Sigmoid colon (tissue), 7 donors: ENCODE measurements at places on chromosomes 4 and X. TPM values are rescaled to one million over a fixed set of nuclear protein-coding genes. Genes with fewer than 3 reads are reported as not detected.
A peak's percentile ranks its signal among the peaks of the same experiment; 100 is the strongest.

The TENM3 gene
- 69.6 TPM for total RNA-seq

The BBS12 gene
- 5.1 TPM for total RNA-seq

The APELA gene
- not detected for total RNA-seq

The SNX25 gene
- total RNA-seq = 22.7 TPM

The UGT2B11 gene
- total RNA-seq = not detected

DNA sequence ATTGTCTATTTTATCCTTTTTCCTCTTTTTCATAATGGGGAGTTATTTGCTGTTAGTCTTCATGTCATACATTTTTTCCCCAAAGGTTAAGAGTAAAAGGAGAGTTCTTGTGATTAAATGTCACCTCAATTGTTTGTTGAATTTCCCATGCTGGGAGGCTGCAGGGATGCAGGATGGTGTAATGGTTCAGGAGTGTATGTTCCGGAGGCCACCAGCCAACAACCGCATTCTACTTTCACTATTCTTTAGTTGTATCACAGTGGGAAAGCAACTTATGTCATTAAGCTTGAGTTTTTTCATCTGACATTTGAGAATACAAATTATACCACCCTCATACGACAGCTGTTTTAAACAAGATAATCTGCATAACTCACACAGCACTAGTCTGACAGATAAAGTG lies 15.4 kb downstream of the AFP start:
- H3K36me3 ChIP-seq = no peaks in the 10 kb centered on the region
- H3K27me3 ChIP-seq = no peaks in the 10 kb centered on the region
- H3K4me1 ChIP-seq = no peaks in the 10 kb centered on the region
- H3K4me3 ChIP-seq = no peak overlapping the region
- no peak overlapping the region for H3K27ac ChIP-seq

GRCh38 chr4:8539661-8540060 lies 40.5 kb upstream of the GPR78 start:
- peak; percentile 45 for DNase-seq
- no peaks in the 10 kb centered on the region for H3K27me3 ChIP-seq
- no peak overlapping the region for H3K4me3 ChIP-seq
- no peaks in the 10 kb centered on the region for H3K36me3 ChIP-seq

DNA sequence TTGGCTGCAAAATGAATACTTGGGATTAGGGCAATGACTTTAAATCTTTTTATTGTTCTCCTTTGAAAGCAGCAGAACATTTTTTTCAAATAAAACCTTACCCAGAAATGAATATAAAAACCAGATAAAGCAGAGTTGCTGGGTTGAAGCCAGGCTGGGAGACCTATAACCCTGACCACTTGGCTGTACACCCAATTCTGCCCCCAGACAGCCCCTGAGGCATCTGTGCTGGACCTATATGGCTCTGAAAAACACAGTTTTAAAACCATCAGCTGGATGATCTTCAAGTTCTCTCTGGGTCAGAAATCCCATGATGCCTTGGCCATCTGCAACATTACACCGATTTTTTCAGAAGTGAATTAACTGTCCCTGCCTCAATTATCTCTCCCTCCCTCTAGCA lies 23.7 kb upstream of the GLRA2 start:
- no peak for DNase-seq
- peak overlapping the region; percentile 31 for H3K27ac ChIP-seq
- no peaks in the 10 kb centered on the region for H3K36me3 ChIP-seq
- H3K27me3 ChIP-seq = no peaks in the 10 kb centered on the region
- H3K4me3 ChIP-seq = no peak overlapping the region

DNA sequence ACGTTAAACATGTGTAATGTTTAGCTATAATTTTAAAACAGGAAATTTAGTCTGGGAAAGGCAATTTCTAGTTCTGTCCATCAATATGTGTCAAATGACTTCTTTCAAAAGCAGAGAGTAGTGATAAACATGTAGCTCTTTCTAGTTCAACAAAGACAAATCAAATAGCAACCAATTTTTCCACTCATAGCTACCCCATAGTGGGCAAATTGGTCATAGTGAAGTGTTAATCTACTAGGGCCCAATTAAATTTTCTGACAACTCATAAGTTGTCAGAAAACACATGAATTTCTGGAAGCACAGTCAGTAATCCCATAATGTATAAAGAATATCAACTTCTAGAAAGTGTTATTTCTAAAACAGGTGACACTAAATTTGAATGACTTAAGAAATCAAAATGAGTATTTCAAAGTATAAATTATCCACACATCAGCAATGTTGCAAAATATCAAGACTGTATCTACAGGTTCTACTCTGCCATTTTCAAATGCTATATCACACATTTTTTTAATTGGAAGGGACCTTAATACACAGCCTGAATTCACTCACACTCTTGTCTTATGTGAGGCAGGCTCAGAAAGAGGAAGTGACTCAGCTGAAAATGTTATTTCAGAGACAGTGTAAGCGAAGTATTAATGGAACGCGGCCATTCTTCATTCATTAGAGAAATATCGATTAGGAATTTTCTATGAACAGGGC lies 7.7 kb downstream of the OCIAD2 start:
- H3K36me3 ChIP-seq = peaks cover 7% of the 10 kb centered on the region
- H3K4me1 ChIP-seq = no peaks in the 10 kb centered on the region
- DNase-seq = no peak

DNA sequence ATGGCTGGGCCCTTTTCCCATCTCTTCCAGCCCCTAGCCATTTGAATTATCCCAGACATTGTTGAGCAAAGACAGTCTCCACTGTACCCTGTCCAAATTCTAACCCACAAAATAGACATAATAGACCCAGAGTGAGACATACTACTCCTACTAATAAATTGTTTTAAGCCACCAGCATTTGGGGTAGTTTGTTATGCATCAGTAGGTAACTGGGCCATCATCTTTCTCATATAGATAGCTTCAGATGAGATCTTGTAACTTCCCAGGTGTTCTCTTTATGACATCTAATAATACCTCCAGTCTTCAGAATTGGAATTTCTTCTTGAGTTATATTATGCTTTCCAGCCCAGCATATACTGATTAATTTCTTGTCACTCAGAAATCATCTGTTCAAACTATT lies 117.2 kb upstream of the OTUD4 start:
- no peak overlapping the region for H3K4me3 ChIP-seq
- no peak for DNase-seq
- no peaks in the 10 kb centered on the region for H3K4me1 ChIP-seq
- H3K27me3 ChIP-seq = no peaks in the 10 kb centered on the region
- H3K36me3 ChIP-seq = no peaks in the 10 kb centered on the region

DNA sequence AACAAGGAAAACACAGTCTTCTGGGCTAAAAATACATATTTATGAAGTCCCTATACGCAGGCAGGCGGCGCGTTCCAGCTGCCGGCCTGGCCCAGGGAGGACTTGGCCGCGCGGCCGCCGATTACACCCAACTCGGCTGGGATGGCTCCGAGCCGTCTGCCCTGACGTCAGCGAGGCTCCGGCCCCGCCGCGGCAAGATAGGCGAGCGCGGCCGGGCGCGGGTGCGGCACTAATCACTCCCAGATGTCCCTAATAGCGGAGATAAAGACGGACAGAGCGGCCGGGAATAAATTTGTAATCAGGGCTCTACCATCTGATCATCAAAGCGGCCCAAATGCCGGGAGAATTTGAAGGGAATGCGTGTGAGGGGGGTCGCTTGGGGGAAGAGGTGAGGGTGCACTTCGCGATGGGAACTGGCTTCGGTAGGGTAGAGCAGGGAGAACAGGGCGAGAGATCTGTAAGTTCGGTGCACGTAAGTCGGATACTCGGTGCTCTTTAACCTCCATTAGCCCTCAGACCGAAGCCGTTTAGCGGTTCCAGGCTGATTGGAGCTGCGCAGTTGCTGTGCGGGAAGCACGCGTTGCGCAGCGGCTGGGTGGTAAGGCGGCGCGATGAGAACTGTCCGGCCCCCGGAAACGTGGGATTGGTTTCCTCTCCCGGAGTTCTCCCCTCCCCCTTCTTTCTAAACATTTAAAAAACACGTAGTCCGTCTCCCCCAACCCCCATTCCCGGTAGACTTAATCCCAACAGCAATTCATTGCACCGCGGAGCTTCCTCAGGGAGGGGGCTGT lies 7.7 kb downstream of the HAND2 start:
- H3K4me3 ChIP-seq = peak overlapping the region; percentile 90
- H3K36me3 ChIP-seq = peaks cover 10% of the 10 kb centered on the region
- H3K4me1 ChIP-seq = no peaks in the 10 kb centered on the region
- H3K27me3 ChIP-seq = no peaks in the 10 kb centered on the region

DNA sequence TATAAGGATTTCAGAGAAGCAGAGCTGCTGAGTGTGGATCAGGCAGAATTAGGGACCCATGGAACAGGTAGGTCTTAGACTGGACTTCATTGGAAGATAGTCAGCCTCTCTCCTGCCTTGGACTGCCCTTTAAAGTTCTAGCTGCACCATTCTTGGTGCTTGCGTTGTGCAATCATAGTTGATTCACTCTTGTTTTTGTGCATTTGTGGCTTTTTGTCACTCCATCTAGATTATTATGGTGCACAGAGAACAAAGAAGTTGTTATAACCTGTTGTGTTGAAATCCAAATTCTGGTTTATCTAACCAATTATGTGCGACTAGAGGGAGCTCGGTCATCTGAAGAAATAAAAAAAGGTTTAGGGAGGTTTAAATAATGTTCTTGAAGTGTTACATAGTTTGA lies 59.3 kb downstream of the JADE1 start:
- H3K27me3 ChIP-seq = no peaks in the 10 kb centered on the region
- H3K4me3 ChIP-seq = no peak overlapping the region
- no peaks in the 10 kb centered on the region for H3K4me1 ChIP-seq

- no peak for DNase-seq
- no peaks in the 10 kb centered on the region for H3K36me3 ChIP-seq
- no peak overlapping the region for H3K27ac ChIP-seq
Observed at GRCh38 chr4:33369446-33369845, 2649.3 kb downstream of the PCDH7 start.

- H3K27me3 ChIP-seq = no peaks in the 10 kb centered on the region
- H3K36me3 ChIP-seq = no peaks in the 10 kb centered on the region
- H3K4me1 ChIP-seq = no peaks in the 10 kb centered on the region
Observed at GRCh38 chr4:153034681-153035080, 98.6 kb downstream of the FHDC1 start.

GRCh38 chr4:57078685-57079521 lies 31.3 kb downstream of the IGFBP7 start:
- peak overlapping the region; percentile 74 for H3K27ac ChIP-seq
- DNase-seq = no peak
- H3K4me1 ChIP-seq = no peaks in the 10 kb centered on the region
- H3K36me3 ChIP-seq = no peaks in the 10 kb centered on the region
- H3K27me3 ChIP-seq = no peaks in the 10 kb centered on the region

GRCh38 chr4:41573502-41574001 lies 35.6 kb downstream of the LIMCH1 start:
- no peaks in the 10 kb centered on the region for H3K36me3 ChIP-seq
- DNase-seq = no peak
- H3K4me1 ChIP-seq = no peaks in the 10 kb centered on the region
- peak overlapping the region; percentile 56 for H3K27ac ChIP-seq

GRCh38 chr4:25022766-25023165 lies 8.0 kb downstream of the LGI2 start:
- no peak overlapping the region for H3K4me3 ChIP-seq
- H3K27me3 ChIP-seq = no peaks in the 10 kb centered on the region
- no peak overlapping the region for H3K27ac ChIP-seq
- H3K36me3 ChIP-seq = no peaks in the 10 kb centered on the region
- DNase-seq = no peak

DNA sequence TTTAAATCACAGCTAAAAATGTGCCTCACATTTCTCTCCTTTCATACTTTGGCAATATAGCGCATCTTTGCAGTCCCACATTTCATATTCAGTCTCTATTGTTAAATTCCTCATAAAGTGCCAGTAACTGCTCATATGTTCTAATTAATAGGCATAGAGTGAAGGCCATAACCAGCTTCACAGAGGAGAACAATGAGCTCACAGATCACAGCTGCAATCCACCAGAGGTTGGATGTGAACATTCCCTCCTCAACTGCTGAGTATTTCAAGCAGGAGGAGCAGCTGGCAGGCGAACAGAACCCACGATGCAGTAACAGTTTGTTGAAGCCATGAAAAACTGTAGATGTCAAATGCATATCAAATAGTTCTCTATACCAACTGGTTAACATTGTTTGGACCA lies 2088.7 kb upstream of the AGA start:
- H3K36me3 ChIP-seq = no peaks in the 10 kb centered on the region
- H3K4me3 ChIP-seq = no peak overlapping the region
- no peaks in the 10 kb centered on the region for H3K27me3 ChIP-seq
- no peak overlapping the region for H3K27ac ChIP-seq

GRCh38 chrX:101416691-101417090 lies 8.7 kb downstream of the HNRNPH2 start:
- no peak overlapping the region for H3K27ac ChIP-seq
- H3K4me3 ChIP-seq = no peak overlapping the region
- no peaks in the 10 kb centered on the region for H3K36me3 ChIP-seq
- H3K27me3 ChIP-seq = no peaks in the 10 kb centered on the region

- H3K27ac ChIP-seq = no peak overlapping the region
- H3K4me1 ChIP-seq = no peaks in the 10 kb centered on the region
- no peaks in the 10 kb centered on the region for H3K36me3 ChIP-seq
- no peak for DNase-seq
- no peaks in the 10 kb centered on the region for H3K27me3 ChIP-seq
- no peak overlapping the region for H3K4me3 ChIP-seq
Observed at GRCh38 chr4:123564758-123565346, 168.3 kb downstream of the SPRY1 start.

DNA sequence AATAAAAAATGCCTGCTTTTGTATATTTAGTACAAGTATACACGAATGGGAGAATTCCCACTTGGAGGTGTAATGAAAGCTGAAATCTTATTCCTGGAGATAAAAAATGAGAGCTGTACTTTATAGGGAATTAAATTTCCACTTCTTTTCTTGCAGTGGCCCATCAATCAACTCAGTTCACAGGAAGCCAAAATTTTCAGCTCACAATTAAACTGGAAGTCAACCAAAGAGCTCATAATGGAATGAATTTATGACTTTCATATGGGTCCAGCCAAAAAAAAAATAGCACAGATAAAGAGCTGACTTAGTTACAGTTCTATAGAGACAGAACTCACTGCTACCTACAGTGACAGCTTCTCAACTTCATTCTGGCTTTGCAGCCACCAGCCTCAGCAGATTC lies 115.2 kb upstream of the TBC1D9 start:
- DNase-seq = no peak
- peaks cover 24% of the 10 kb centered on the region for H3K4me1 ChIP-seq
- no peaks in the 10 kb centered on the region for H3K36me3 ChIP-seq
- no peaks in the 10 kb centered on the region for H3K27me3 ChIP-seq
- H3K4me3 ChIP-seq = no peak overlapping the region
- no peak overlapping the region for H3K27ac ChIP-seq

GRCh38 chr4:81954271-81954670 lies 419.5 kb downstream of the HNRNPD start:
- DNase-seq = no peak
- H3K4me1 ChIP-seq = no peaks in the 10 kb centered on the region
- H3K27me3 ChIP-seq = no peaks in the 10 kb centered on the region
